ENCODE measurements at places on chromosomes 5 and 9. TPM values are rescaled to one million over a fixed set of nuclear protein-coding genes. Genes with fewer than 3 reads are reported as not detected.

Gene ADAMTS6
- total RNA-seq: 2.3 TPM

Gene PTRH1
- total RNA-seq: 8.0 TPM

Gene SLC4A9
- 0.23 TPM for total RNA-seq

Gene DMXL1
- total RNA-seq: 51.4 TPM

Gene ADGRD2
- not detected for total RNA-seq

Gene PCDHB9
- total RNA-seq: 2.5 TPM

Gene HTR4
- total RNA-seq: 0.43 TPM

Gene TNFSF15
- total RNA-seq: 8.5 TPM

Gene KIF12
- total RNA-seq: 6.2 TPM

Gene MSH3
- 13.7 TPM for total RNA-seq

Gene SPAG8
- total RNA-seq: 2.8 TPM

GRCh38 chr5:5739490-5739945 is 317.0 kb downstream of the ICE1 start:
- DNase-seq: no peak
- H3K4me3 ChIP-seq: no peak overlapping the region
- no peaks in the 10 kb centered on the region for H3K36me3 ChIP-seq

DNA sequence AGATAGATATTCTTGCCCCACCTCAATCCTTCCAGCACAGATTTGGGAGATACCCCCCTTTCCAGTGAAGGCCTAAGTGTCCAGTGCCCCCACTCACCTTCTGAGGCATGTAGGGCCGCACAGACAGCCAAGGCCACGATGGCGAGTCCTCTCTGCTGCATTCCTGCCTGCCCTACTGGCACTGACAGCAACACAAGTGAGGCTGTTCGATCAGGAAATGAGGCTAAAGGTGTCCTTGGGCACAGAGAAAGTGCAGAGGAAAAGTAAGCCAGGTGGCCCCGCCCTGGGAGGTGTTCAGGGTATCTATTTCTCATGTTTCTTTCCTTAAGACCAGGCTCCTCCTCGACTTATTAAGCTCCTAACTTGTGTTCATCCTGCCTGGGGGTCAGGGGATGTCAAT is at the start of gene CCL28:
Gene CCL28, minus strand, starts transcription at position 236 of the 400 bp plus-strand sequence. Its CDS starts 75 bp downstream, at position 161.
- H3K4me3 ChIP-seq: no peak within 1 kb of the TSS
- no peaks in the 10 kb centered on the region for H3K36me3 ChIP-seq
- H3K4me1 ChIP-seq: no peaks in the 10 kb centered on the region
- no peak within 1 kb of the TSS for H3K27ac ChIP-seq
- H3K27me3 ChIP-seq: no peaks in the 10 kb centered on the region

GRCh38 chr5:122863240-122863639 is 17.8 kb downstream of the SNX24 start:
- no peak for DNase-seq
- no peak overlapping the region for H3K27ac ChIP-seq
- H3K36me3 ChIP-seq: no peaks in the 10 kb centered on the region

GRCh38 chr5:79890119-79890929 is 100.7 kb downstream of the MTX3 start:
- no peak for DNase-seq
- no peaks in the 10 kb centered on the region for H3K36me3 ChIP-seq
- peaks cover 13% of the 10 kb centered on the region for H3K27me3 ChIP-seq
- H3K4me1 ChIP-seq: no peaks in the 10 kb centered on the region
- no peak overlapping the region for H3K27ac ChIP-seq

GRCh38 chr9:130323051-130323745 is 57.6 kb downstream of the HMCN2 start:
- H3K4me3 ChIP-seq: no peak overlapping the region
- H3K27me3 ChIP-seq: peaks cover 35% of the 10 kb centered on the region
- no peak overlapping the region for H3K27ac ChIP-seq
- DNase-seq: no peak
- no peaks in the 10 kb centered on the region for H3K4me1 ChIP-seq
- H3K36me3 ChIP-seq: no peaks in the 10 kb centered on the region

DNA sequence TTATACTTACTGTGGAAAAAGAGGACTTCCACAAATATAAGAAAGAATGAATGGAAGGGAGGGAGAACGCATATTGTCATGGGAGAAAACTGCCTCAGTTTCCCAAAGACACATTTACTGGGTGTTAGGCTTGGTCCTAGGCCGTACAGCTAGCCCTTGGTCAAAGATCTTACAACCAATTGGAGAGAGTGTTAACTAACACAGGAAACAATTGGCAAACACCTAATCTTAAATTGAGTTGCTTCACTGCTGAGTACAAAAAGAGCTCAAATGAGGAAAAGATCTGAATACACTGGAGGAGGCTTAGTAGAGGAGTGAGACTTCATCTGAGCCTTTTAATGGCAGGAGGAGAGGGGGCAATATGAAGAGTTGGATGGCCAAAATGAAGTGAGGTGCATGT is 161.7 kb downstream of the GLIS3 start:
- no peak overlapping the region for H3K4me3 ChIP-seq
- no peak for DNase-seq
- H3K36me3 ChIP-seq: no peaks in the 10 kb centered on the region
- H3K27ac ChIP-seq: no peak overlapping the region
- H3K4me1 ChIP-seq: peaks cover 8% of the 10 kb centered on the region

DNA sequence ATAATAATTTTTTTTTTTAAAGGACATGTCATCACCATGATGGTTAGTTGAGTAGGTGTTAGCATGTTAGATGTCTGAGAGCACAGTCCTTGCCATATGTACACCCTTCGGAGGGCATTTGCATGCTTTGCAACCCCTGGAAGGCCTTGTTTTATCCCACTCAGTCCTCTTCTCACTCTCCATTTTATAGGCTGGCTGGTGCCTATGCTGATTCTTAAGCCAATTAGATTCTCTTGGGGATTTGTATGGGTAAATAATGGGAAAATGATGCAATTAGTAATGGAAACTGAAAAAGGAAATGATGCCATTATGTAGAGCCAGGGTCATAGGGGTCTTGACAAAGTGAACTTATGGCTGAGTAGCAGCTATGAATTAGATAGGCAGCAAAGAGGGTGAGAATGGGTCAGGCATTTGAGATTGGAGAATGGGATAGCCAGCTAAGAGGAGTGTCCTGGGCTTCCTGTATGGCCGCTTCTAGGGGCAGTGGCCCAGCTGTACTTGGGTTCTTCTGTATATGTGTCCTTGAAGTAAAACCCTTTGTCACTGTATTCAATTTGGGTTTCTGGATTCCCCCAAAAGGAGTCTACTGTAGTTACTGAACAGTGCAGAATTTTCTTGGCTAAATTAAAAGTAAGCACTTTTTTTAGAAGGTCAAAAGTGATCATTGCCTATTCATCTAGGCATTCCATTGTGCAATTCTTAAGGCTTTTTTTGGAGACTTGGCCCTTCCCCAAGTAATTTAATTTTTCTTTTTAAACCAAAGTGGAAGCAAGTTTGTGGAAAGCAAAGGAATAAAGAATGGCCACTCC is 31.6 kb downstream of the LRRTM2 start:
- no peak overlapping the region for H3K4me3 ChIP-seq
- H3K36me3 ChIP-seq: no peaks in the 10 kb centered on the region
- no peaks in the 10 kb centered on the region for H3K27me3 ChIP-seq

GRCh38 chr5:109553846-109554245 is 135.9 kb upstream of the MAN2A1 start:
- no peaks in the 10 kb centered on the region for H3K36me3 ChIP-seq
- no peak overlapping the region for H3K27ac ChIP-seq
- no peaks in the 10 kb centered on the region for H3K4me1 ChIP-seq
- no peak for DNase-seq
- H3K27me3 ChIP-seq: no peaks in the 10 kb centered on the region
- H3K4me3 ChIP-seq: no peak overlapping the region

GRCh38 chr9:70535546-70536323 is 121.3 kb upstream of the KLF9 start:
- H3K27me3 ChIP-seq: no peaks in the 10 kb centered on the region
- DNase-seq: no peak
- no peaks in the 10 kb centered on the region for H3K36me3 ChIP-seq
- no peak overlapping the region for H3K27ac ChIP-seq

DNA sequence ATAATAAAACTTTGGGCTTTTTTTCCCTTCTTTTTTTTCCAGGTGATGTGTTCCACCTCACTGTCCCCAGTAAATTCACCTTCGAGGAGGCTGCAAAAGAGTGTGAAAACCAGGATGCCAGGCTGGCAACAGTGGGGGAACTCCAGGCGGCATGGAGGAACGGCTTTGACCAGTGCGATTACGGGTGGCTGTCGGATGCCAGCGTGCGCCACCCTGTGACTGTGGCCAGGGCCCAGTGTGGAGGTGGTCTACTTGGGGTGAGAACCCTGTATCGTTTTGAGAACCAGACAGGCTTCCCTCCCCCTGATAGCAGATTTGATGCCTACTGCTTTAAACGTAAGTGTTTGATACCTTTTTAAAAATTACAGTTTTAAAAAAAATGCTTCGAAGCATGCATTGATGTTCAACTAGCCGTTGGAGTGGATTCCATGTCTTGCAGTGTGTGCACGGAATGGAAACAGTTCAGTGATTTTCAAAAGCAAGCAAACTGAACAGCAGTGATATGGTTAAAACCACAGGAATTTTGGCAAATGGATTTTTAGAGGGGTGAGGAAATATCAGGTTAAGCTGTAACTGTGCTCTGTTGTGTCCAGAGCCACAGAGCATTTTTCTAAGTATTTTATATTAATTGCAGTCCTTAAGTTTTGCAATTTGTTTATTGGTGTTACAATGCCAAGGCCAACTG is 40.7 kb downstream of the VCAN start:
- no peaks in the 10 kb centered on the region for H3K4me1 ChIP-seq
- H3K27me3 ChIP-seq: no peaks in the 10 kb centered on the region
- H3K36me3 ChIP-seq: no peaks in the 10 kb centered on the region

- no peaks in the 10 kb centered on the region for H3K27me3 ChIP-seq
- no peak overlapping the region for H3K4me3 ChIP-seq
- H3K4me1 ChIP-seq: no peaks in the 10 kb centered on the region
- H3K27ac ChIP-seq: no peak overlapping the region
- DNase-seq: no peak
- no peaks in the 10 kb centered on the region for H3K36me3 ChIP-seq
Measured at GRCh38 chr9:27088981-27089380, 20.0 kb upstream of the TEK start.

- DNase-seq: no peak
- no peaks in the 10 kb centered on the region for H3K4me1 ChIP-seq
- no peaks in the 10 kb centered on the region for H3K36me3 ChIP-seq
- no peak overlapping the region for H3K27ac ChIP-seq
- no peak overlapping the region for H3K4me3 ChIP-seq
Measured at GRCh38 chr9:80437091-80437640, 865.4 kb downstream of the TLE4 start.

DNA sequence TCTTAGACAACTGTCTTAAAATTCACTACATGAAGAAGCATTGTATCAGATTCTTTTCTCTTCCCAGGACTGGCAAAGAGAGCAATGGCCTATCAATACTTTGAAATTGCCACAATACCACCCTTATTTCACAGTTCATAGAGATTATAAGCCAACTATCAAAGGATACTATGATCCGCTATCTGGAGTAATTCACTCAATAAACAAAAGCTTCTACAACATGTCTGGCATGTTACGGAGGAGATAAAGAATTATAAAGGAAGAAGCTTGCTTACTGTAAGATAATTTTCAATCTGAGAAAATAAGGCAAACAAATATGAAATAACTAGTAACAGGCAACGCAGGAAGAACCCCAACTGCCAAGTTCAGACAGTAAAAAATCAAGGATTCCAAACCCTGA is 114.8 kb downstream of the GNAQ start:
- no peak overlapping the region for H3K27ac ChIP-seq
- peaks cover 25% of the 10 kb centered on the region for H3K36me3 ChIP-seq
- no peak overlapping the region for H3K4me3 ChIP-seq

DNA sequence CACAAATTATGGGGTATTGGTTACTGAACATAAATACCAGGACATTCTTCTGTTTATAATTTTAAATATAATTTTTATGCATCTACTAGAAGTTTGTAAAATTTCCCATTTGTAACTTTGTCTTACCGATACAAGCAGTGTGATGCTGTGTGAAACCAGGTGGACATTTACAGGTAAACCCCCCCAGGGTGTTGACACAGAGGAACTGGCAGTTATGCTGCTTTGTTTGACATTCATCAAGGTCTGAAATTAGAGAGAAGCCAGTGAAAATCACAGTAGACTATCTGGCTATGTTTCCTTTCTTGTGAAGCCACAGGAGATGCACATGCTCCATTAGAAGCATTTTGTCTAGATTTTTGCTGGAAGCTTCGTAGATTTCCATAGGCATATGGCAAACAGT is 190.9 kb downstream of the SLC12A2 start:
- H3K36me3 ChIP-seq: no peaks in the 10 kb centered on the region
- H3K27me3 ChIP-seq: no peaks in the 10 kb centered on the region
- H3K4me3 ChIP-seq: no peak overlapping the region
- no peak for DNase-seq

- no peaks in the 10 kb centered on the region for H3K36me3 ChIP-seq
- DNase-seq: no peak
- H3K27me3 ChIP-seq: no peaks in the 10 kb centered on the region
Measured at GRCh38 chr5:112479418-112479817, 60.3 kb upstream of the EPB41L4A start.

- H3K27me3 ChIP-seq: no peaks in the 10 kb centered on the region
- no peak overlapping the region for H3K4me3 ChIP-seq
- H3K36me3 ChIP-seq: no peaks in the 10 kb centered on the region
- H3K4me1 ChIP-seq: peaks cover 12% of the 10 kb centered on the region
Measured at GRCh38 chr5:168734620-168735300, 155.6 kb upstream of the PANK3 start.

GRCh38 chr9:70579686-70580085 is 165.2 kb upstream of the KLF9 start:
- no peak overlapping the region for H3K4me3 ChIP-seq
- H3K27me3 ChIP-seq: no peaks in the 10 kb centered on the region
- H3K4me1 ChIP-seq: peaks cover 12% of the 10 kb centered on the region
- H3K27ac ChIP-seq: no peak overlapping the region

DNA sequence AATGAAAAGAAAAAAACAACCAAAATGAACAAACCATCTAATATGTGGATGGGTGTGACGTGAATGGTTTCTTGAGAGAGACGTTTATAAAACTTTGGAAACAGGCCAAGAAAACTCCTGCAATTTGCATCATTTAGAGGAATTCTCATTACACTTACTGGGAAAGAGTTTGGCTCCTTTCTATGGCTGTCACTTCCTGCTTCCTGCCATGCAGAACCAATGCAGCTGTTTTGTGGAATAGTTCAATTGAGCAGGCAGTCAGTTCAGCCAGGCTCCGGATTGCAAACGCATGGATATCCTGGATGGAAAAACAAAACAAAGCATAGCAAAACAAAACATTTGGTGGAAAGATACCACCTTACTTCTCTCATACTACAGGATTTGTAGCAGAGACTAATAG is 36.6 kb downstream of the FAM114A2 start:
- H3K4me1 ChIP-seq: no peaks in the 10 kb centered on the region
- H3K4me3 ChIP-seq: no peak overlapping the region
- H3K27me3 ChIP-seq: no peaks in the 10 kb centered on the region
- peaks cover 16% of the 10 kb centered on the region for H3K36me3 ChIP-seq

- no peak overlapping the region for H3K4me3 ChIP-seq
- DNase-seq: no peak
- H3K27ac ChIP-seq: no peak overlapping the region
- H3K27me3 ChIP-seq: no peaks in the 10 kb centered on the region
- no peaks in the 10 kb centered on the region for H3K36me3 ChIP-seq
Measured at GRCh38 chr5:5217371-5217770, 77.2 kb downstream of the ADAMTS16 start.

DNA sequence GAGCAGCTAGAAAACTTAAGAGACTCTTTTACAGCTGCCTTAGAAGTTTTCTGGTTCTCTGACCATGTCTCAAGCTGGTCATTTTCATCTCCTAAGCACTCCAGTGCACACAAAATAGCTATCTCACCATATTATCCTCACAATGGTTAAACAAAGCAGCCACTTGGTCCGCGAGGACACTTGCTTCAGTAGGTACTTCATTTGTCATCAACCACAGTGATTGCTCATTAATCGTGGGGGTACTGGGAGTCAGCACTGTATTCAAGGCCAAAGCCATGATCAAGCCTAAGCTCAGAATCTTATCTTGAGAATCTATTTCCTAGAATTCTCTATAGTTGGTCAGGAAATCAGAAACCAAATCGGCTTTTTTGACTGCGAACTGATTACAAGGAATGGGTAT is 2.9 kb downstream of the ARL14EPL start:
- H3K27ac ChIP-seq: no peak overlapping the region
- no peaks in the 10 kb centered on the region for H3K27me3 ChIP-seq
- no peaks in the 10 kb centered on the region for H3K36me3 ChIP-seq
